ENCODE measurements at places on chromosomes 1 and 21.

DNA sequence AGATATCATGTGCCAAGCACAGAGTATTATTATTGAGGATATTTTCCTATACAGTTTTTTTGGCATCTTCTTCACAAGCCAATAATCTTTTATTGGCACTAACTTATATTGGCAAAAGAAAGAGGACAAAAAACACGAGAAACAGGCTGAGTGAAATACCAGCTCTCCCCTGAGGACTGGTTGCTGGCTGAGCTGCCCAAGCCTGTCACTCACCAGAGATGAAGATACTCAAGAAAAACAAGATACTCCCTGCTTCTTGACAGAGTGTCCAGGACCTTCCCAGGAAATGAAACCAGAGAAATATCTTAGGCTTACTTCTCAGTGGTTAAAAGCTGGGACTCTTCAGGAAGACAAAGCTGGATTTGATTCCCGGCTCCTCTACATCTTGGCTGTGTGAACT lies 35.9 kb upstream of the ATP1B1 start:
- no peak for DNase-seq

GRCh38 chr1:208024406-208024805 lies 113.5 kb upstream of the CD34 start:
- DNase-seq = no peak

GRCh38 chr1:180881806-180882509 lies 30.7 kb upstream of the KIAA1614 start:
- no peak for DNase-seq

- no peak for DNase-seq
Observed at GRCh38 chr1:170840371-170840770, 95.0 kb upstream of the MROH9 start.

- no peak for DNase-seq
Observed at GRCh38 chr1:211559222-211560010, 19.5 kb downstream of the SLC30A1 start.

GRCh38 chr1:109917768-109918606 lies 7.3 kb downstream of the CSF1 start:
- no peak for DNase-seq

- DNase-seq = no peak
Observed at GRCh38 chr21:42583477-42584295, 69.7 kb upstream of the PDE9A start.

DNA sequence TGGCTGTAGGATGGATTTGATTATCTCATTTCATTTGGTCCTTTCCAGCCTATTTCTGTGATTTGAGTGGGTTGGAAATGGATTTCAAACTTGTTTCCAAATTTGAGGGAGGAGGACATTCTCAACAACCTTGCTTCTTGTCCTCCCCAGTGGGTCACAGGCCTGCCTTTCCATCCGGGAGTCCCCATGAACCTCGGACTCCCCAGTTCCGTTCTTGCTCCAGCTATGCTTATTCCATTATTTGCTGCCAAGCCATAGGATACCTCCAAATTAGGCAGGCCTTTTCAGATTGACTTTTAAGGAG lies 97.8 kb downstream of the DUSP10 start:
- no peak for DNase-seq

DNA sequence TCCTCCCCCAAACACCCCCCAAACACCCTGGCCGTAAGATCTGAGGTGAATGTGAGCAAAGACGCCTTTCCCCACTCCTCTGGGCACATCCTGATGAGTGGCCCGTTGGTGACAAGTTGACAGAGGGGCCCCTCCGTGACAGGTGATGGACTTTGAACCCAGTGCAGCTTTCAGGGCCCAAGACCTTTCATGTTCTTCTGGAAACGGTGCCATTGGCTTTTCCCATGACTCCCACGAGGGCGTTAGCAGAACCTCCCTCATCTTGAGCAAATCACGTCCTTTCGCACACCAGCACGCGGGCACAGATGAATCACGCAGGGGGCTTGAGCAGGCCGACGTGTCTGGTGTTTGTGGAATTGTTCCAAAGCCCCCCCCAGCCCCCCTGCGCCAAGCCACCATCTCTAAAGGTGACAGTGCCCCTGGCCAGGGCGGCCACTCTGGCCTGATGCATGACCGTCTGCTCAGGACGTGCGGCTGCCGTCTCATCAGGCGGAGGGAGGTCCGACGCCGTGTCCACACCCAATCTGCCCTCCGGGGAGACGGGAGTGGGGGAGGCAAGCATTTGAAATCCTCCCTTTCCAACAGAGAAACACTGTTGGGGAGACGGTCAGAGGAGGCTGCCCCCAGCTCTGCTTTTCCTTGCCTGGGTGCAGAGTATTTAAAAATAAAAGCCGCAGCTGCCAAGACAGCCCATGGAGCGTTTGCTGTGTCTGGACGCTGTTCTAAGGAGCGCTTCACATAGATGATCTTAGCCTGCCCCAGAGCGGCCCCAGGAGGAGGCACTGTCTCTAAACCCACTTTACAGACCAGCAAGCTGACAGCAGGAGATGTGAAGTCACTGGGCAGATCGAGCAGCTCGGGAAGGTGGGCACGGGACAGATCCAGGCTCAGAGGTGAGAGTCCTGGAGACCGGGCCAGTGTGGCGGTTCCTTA lies 98.3 kb upstream of the ARHGEF16 start:
- DNase-seq = no peak

- no peak for DNase-seq
Observed at GRCh38 chr1:95246511-95246910, 12.5 kb downstream of the RWDD3 start.

DNA sequence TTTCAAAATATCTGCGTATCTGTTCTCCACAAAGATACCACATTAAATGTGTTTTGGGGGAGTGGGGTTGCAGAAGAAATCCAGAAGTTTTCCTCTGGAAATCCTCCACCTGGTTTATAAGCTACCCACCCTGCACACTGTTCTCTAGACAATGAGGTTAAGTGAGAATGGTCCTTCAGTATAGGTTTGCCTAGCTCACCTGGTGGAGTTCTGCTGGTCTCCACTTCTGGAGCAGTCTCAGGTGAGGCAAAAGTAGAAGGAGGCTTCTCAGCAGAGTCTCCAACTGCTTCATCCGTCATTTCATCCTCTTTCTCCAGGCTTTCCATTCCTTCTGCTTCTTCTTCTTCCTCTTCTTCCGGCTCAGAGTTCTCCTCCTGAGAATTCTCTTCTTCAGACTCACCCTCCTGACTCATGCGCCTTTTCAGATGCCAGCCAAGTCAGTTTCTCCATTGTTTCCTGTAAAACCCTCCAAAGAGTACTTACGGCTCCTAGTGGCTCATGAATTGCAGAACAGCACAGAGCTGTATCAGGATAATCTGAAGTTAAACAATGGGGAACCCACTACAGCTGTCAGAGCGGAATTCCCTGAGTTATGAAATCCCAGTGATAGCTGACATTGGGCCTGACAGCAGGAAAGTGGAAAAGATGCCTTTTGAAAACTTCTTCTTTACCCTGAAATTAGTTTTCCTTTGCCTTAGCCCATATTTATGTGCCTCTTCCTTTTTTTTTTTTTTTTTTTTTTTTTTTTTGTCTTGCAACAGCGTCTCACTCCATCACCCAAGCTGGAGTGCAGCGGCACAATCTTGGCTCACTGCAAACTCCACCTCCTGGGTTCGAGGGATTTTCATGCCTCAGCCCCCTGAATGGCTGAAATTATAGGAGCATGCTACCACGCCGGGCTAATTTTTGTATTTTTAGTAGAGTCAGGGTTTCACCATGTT lies 38.5 kb downstream of the MSTO1 start:
- no peak for DNase-seq

DNA sequence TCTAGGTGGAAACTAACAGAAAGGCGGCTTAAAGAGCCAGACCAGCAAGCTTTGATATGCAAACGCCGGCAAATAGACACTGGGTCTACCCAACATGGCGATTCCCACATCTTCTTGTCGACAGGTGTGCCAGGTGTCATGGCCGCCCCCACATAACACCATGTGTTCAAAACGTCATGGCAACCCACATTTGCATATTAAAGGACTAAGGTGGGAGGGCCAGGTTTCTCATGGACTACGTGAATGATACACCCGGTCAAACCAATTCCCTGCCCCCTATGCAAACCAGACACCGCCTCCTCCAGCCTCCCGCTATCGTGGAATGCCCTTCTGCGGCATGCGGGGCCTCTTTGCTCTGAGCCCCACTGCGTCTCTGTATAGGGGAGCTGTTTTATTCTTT lies 41.3 kb downstream of the ICOSLG start:
- DNase-seq = no peak

GRCh38 chr1:239952348-239953308 lies 139.1 kb upstream of the FMN2 start:
- DNase-seq = no peak

DNA sequence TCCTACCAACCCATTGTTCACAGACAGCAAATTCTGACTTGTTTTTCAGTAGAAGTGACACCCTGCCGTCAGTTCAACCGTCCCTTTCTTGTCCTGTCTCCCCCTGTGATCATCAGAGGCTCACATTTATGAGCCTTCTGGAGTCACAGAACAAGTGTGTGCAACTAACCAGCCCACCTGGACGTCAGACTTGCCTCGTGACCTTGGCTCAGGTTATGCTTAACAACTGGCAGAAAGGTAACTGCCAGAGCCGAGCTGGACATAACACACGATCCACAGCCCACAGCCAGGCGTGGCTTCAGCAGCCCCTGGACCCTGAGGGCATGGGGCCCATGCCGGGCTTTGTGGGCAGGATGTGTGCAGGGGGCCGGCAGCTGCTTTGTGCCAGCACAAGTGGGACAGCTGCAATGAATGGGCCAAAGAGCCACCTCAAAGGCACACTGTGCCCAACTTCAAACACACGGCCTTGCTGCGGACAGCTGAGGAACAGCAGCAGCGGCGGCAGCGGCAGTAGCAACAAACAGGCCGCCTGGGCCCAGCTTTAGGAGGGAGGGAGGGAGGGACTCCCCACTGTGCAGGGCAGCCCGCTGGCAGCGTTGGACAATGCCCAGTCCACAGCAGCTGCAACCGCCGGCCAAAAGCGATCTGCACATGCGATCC lies 103.9 kb downstream of the ZBTB18 start:
- DNase-seq = no peak

GRCh38 chr1:230972855-230973271 lies 5.8 kb downstream of the TTC13 start:
- DNase-seq = peak; percentile 86

GRCh38 chr1:88697503-88697902 lies 13.4 kb downstream of the PKN2 start:
- no peak for DNase-seq

- DNase-seq = no peak
Observed at GRCh38 chr1:35173909-35174540, 18.9 kb downstream of the SFPQ start.

DNA sequence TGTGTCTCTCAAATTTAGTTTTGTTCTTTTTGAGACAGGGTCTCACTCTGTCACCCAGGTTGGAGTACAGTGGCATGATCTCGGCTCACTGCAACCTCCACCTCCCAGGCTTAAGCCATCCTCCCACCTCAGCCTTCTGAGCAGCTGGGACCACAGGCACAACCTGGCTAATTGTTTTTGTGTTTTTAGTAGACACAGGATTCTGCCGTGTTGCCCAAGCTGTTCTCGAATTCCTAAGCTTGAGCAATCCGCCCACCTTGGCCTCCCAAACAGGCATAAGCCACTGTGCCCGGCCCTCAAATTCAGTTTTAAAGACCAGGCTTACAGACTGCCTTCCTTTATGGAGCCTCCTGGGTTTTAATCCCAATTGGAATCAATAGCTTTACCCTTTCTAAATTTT lies 83.7 kb upstream of the SELENON start:
- no peak for DNase-seq

DNA sequence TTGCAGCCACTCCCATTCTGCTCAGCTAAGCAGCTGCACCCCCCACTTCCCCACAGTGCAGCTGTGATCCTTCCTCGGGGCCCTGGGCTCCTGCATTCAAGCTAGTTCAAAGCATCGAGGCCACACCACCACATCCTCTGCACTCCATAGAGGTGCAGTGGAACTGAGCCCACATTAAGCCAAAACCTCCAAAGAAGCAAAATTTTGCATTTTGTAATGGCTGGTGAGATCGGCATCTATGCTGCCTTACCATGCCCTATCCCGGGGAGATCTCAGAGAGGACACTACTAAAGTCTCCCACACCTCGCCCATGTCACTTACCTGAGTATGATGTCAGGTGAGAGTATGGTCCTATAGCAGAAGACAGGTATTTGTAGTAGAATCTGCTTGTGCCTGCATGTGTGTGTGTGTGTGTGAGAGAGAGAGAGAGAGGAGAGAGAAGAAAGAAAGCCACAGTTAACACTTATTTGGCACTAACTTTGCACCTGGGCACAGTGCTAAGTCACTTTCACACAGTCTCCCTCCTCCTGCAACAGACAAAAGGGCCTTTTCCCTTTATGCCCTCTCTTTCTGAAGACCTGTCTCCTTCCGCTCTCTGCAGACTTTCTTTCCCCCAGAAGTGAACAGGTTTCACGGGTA lies 89.8 kb downstream of the KIF14 start:
- peak; percentile 63 for DNase-seq

DNA sequence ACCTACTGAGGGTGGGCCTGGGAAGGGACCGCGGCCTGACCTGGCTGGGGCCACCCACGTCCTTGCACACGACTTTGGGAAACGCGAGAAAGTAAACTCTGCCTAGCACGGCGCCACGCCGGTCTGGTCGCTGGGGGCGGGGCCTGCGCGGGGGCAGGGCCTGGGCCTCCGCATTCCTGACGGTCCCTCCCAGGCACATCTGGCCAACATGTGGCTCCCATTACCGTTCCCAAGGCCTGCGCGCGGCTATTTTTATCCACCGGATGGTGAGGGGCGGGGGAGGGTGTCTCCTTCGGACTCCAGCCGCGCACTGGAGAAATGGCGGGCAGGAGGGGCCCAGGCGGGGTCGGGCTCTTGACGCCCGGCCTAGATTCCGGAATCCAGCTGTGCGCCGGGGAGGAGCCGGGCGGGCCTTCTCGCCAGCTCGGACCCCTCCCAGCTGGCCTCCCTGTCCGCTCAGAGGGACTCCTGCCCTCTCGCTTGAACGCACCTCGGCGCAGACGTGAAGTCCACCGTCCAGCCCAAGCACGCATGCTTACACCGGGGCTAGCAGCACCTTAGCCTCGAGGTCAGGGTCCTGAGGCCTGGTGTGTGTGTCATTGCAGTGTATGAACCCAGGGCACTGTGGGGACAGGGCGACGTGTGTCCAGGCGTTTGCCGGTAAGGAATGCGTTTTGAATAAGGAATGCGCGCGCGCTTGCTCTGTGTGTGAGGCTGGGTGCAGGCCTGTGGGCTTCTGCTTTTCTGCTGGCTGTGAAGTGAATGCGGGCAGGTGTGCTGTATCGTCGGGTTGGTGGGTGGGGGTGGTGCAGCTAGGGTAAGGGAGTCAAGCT lies 2.1 kb downstream of the EVA1B start:
- no peak for DNase-seq

GRCh38 chr1:76625886-76626678 lies 241.2 kb upstream of the ST6GALNAC5 start:
- DNase-seq = no peak
